ENCODE measurements at places on chromosomes 16 and 17. TPM values are rescaled to one million over a fixed set of nuclear protein-coding genes. Genes with fewer than 3 reads are reported as not detected.
A peak's percentile ranks its signal among the peaks of the same experiment; 100 is the strongest.

Gene TMC5
- total RNA-seq, result 2.2 TPM

Gene TMEM98
- total RNA-seq, result 206 TPM

GRCh38 chr17:4973256-4974114 lies 5.9 kb upstream of the SPAG7 start:
- H3K4me3 ChIP-seq, result no peak overlapping the region
- H3K27ac ChIP-seq, result peak overlapping the region; percentile 5
- peaks cover 19% of the 10 kb centered on the region for H3K36me3 ChIP-seq
- DNase-seq, result no peak
- H3K4me1 ChIP-seq, result peaks cover 37% of the 10 kb centered on the region

- H3K27ac ChIP-seq, result peak overlapping the region; percentile 6
- H3K36me3 ChIP-seq, result no peaks in the 10 kb centered on the region
- H3K27me3 ChIP-seq, result no peaks in the 10 kb centered on the region
- peaks cover 26% of the 10 kb centered on the region for H3K4me1 ChIP-seq
- no peak for DNase-seq
These were observed 199.3 kb downstream of the CDH8 start for GRCh38 chr16:61836804-61837393.

DNA sequence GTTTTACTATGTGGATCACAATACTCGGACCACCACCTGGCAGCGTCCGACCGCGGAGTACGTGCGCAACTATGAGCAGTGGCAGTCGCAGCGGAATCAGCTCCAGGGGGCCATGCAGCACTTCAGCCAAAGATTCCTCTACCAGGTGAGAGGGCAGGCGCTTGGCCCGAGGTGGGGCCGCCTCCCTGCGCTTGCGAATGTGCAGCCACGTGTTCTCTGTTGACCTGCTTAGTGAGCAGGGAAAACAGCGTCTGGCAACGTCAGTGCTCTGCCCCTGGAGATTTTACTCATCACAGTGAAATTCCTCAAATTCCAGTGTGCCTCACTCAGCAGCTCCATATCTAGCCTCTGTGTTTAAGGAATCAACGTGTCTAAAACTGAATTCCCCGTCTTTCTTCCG lies 33.4 kb upstream of the CLEC18A start:
- no peak for DNase-seq
- H3K36me3 ChIP-seq, result peaks cover 5% of the 10 kb centered on the region
- H3K4me1 ChIP-seq, result peaks cover 21% of the 10 kb centered on the region
- no peaks in the 10 kb centered on the region for H3K27me3 ChIP-seq
- peak overlapping the region; percentile 94 for H3K27ac ChIP-seq
- peak overlapping the region; percentile 44 for H3K4me3 ChIP-seq

All from mesothelial cell of epicardium (in vitro differentiated cells).